Stimulated activated CD4-positive, alpha-beta T cell treated with anti-CD3 and anti-CD28 coated beads, Interleukin-1b, Interleukin-23, amount 100 ng/mL, for 1 hour (primary cell): ENCODE measurements at places on chromosomes 11 and 22.

- DNase-seq: no peak
Measured at GRCh38 chr22:39349967-39350726, at the start of gene SYNGR1. Gene SYNGR1 (plus strand): TSS chr22:39349991. CDS start chr22:39350011, 20 bp downstream.

GRCh38 chr11:10564696-10565318 is 3.7 kb downstream of the LYVE1 start:
- no peak for DNase-seq

GRCh38 chr11:63490551-63491239 is at the start of gene PLAAT5:
Gene PLAAT5 (minus strand): TSS chr11:63491167. CDS start chr11:63491034, 133 bp downstream.
- no peak for DNase-seq

DNA sequence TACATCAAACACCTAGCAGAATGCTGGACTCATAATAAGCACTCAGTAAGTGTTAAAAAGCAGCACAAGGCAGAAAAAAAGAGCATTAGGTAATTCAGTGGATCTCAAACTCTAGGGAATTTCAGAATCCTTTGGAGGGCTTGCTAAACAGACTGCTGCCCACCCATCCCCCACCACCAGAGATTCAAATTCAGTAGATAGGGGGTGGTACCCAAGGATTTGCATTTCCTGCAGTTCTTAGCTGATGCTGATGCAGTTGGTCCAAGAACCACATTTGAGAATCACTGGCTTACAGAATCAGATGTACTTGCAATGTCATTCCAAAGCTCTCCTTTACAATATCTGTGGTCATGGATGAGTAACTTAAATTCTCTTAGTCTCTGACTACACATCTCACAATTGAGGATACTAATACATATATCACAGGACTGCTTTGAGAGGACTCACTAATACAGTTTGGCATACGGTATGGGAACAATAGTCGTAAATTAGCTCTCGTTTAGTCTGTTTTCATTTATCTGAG is 664.5 kb downstream of the KCNA4 start:
- DNase-seq: no peak

- DNase-seq: no peak
Measured at GRCh38 chr22:35016909-35017308, 49.0 kb upstream of the ISX start.

DNA sequence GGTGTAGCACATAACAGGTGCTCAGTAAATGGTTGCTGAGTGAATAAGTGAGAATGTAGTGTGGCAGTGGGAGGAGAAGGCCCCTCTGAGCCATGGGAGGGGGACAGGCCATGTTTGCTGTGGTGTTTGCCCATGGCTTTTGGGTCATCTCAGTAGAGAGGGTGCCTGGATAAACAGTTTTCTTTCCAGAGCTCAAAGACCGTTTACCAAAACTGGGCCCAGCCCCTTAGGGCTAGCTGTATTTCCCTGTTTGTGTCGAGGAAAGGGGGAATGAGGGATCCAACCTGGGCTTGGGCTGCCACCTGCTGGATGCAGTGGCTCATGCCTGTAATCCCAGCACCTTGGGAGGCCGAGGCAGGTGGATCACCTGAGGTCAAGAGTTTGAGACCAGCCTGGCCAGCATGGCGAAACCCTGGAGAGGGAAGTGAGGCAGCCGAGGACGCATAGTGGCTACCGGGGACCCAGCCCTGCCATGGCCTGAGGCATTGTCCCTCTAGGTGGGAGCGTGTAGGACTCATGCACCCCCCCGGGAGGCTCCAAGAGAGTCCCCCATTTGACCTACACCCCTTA is 8.7 kb upstream of the LTO1 start:
- DNase-seq: no peak
